GM18507 (cell line): ENCODE measurements at places on chromosomes 7 and 10.

DNA sequence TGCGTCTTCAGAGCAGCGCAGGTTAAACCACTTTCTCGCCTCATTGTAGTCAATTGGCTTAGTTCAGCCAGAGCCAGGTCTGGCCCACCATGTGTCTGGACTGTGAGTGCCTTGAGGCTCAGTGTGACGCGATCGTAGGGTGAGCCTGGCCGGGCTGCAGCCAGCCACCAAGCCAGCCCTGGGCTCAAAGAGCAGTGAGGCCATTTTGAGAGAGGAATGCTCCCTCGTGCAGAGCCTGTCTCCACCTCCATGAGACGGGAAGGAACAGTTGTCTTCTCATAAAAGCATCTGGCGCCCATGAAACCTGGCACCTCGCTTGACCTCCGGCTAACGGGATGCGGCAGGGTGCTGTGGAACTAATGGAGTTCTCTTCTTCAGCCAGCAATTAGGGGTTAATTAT, 34.5 kb downstream of the LHPP start:
- DNase-seq = no peak

DNA sequence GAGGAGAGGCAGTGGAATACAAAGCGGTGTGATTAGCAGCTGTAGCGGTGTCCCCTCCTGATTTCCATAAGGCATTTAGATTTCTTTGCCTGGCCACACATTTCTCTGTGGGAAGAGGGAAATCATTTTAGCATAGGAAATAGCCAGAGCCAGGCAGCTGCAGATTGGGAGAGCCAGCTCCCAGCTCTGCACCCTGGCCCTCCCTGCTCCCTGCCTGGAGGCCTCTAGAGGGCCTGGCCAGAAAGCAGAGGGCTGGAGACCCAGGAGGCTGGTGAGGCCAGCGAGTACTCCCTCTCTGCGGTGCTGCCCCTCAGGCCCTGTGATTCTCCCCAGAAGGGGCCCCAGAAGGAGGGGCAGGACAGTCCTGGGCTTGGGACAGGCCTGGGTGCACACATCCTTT, 85.7 kb downstream of the C10orf105 start:
- DNase-seq = no peak

DNA sequence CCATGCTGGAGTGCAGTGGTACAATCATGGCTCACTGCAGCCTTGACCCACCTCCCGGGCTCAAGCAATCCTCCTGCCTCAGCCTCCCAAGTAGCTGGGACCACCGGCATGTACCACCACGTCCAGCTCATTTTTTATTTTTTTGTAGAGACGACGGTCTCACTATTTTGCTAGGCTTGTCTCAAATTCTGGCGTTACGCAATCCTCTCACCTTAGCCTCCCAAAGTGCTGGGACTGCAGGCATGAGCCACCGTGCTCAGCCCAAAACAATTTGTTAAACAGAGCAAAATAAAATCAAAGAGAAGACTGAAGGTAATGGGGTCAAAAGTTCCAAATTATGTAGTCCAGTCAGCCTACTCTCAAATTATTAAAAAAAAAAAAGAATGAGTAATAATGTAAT, 8.7 kb upstream of the JMJD1C start:
- no peak for DNase-seq

DNA sequence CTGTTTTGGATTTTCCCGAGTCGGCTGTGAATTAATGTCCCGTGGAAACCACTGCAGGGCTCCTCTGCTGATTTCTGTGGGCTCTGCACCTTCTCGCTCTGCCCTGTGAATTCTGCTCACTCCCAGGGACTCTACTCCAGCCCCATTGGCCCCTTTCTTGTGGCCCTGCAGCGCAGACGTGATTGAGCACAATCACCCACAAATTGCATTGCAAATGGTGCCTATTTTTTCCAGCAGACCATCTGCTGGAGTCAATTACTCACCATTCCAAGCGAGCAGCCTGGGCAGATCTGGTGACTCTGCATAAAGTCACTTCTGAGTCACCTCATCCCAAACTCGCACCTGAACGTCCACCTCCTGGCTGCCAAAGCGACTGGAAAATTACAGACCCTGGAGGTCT, 235.8 kb downstream of the PAXIP1 start:
- DNase-seq = no peak

DNA sequence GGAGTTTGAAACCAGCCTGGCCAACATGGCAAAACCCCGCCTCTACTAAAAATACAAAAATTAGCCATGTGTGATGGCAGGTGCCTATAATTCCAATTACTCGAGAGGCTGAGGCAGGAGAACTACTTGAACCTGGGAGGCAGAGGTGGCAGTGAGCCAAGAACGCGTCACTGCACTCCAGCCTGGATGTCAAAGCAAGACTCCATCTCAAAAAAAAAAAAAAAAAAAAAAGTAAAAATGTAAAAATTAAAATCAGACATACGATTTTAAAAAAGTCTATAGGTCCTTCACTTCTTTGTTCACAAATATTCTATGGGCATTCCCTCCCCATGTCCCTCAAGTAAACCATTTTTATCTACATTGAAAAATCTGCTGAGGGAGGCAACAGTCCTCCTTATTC, 34.9 kb upstream of the TLL2 start:
- no peak for DNase-seq

- no peak for DNase-seq
Measured at GRCh38 chr10:43814663-43815062, 166.0 kb upstream of the ZNF32 start.
